ENCODE measurements at places on chromosomes 6 and 20.

GRCh38 chr6:54579011-54579410, 267.6 kb upstream of the FAM83B start:
- peak; percentile 18 for DNase-seq

DNA sequence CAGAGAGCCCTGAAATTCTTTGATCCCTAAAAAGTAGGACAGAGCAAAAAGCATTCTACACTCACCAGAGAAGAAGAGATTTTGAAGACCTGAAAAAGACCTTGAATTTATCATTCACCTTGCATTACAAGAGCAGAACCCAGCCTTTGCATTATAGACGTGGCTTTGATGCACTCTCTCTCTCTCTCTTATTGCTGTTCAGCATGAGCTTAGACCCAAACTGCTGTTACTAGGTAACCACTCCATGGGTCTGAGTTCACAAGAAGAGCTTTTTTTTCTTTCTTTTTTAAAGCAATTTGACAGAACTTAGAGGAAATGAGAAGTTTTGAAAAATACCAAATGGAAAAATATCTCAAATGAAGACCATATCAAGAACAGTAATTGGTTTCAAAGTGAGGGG, 44.4 kb downstream of the COL9A1 start:
- no peak for DNase-seq

DNA sequence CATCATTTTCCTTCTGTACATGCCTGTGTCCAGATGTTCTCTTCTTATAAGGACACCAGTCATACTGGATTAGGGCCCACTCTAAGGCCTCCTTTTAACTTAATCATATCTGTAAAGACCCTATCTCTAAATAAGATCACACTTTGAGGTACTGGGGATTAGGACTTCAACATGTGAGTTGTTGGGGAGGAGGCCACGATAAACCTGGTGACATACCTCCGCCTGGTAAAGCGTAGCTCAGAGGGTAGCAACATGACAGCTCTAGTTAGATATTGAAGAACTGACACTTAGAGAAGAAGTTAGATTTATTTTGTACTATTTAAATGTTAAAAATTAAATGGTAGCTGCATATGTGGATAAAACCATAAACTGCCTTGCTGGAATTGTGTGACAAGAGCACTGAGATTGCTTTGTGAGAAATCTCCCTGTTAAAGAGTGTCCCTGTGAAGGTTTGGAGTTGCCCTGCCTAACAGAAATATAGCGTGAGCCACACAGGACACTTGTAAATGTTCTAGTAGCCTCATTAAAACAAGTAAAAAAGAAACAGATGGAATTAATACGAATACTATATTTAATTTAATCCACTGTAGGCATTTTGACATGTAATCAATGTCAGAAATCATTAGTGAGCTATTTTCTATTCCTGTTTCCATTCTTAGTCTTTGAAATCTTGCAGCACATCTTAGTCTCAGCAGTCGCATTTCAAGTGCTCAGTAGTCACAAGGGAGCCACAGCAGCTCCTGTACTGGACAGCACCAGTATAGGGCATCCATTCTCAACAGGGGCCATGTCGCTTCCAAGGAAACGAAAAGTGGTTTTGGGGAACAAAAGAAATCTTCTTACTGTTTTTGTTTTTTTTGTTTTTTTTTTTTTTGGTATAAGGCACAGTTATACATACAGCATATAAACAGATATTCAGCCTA, 13.4 kb downstream of the PLCB1 start:
- DNase-seq, result no peak

DNA sequence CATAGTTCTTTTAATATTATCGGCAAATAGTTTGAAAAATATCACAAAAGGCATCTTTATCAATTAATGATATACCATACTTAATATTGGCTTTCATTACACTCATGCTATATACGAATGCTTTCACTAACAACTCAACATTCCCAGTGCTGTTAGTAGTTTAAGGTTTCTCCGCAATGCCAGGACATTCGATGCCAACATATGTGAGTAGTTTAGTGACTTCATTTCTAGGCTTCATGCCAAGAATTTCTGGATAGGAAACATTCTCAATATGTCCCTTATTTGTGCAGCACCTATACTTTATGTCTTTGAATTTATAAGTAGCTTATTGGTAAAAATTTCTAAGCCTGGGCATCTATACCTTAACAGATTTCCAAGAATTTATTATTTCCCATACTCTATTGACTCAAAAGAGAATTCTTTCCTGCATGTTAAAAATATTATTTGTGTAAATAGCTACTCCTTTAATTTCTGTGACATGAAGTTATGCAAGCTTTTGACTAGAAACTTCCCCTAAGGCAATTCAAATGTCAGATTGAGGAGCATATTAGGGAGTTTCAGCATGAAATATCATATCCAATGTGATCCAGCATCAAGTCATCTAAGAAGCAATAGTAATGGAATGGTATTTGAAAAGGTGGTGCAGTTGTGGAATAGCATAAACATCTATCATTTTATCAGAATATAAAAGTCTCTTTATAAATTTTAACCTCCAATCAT, 236.0 kb upstream of the STXBP5 start:
- no peak for DNase-seq

- no peak for DNase-seq
Observed at GRCh38 chr6:45072016-45072415, 256.1 kb upstream of the RUNX2 start.

All from NT2/D1 (cell line).